ENCODE measurements at places on chromosomes 2 and 18.

GRCh38 chr2:142426064-142426463 lies 295.2 kb upstream of the LRP1B start:
- no peak for DNase-seq

GRCh38 chr18:3679241-3679640 lies 229.3 kb downstream of the TGIF1 start:
- DNase-seq = peak; percentile 98

DNA sequence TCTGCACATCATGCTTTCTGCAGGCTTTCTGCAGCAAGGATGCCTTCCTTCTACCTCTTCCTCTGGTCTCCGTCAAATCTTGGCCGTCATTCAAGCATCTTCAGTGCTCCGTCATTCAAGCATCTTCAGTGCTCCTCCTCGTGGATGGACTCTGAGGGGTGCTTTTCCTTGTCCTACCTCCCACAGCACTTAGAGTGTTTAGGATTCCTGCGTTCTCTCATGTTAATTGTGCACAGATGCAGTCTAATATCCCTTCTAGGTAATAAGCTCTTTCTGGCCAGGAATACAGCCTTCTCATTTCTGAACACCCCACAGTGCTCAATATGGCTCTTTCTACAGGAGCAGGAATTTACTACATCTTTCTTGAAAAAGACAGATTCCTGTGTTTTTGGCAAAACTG lies 59.8 kb downstream of the ZNF236 start:
- DNase-seq = no peak

DNA sequence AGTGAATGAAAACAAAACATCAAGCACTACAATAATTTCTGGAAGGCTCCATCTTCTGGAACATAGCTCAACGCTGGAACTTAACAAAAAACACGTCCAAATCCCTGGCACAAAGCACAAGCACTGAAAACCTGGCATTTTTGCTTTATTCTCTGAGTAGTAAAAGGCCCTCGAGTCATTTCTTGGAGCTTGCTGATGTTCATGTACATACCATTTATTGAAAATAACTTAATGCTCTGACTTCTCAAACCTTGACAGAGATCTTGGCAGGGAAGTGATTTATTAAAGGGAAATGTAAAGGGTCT lies 76.5 kb upstream of the STK17B start:
- no peak for DNase-seq

Data from bronchial epithelial cell (primary cell).